ENCODE measurements at places on chromosomes 12 and 14.
A peak's percentile ranks its signal among the peaks of the same experiment; 100 is the strongest.

DNA sequence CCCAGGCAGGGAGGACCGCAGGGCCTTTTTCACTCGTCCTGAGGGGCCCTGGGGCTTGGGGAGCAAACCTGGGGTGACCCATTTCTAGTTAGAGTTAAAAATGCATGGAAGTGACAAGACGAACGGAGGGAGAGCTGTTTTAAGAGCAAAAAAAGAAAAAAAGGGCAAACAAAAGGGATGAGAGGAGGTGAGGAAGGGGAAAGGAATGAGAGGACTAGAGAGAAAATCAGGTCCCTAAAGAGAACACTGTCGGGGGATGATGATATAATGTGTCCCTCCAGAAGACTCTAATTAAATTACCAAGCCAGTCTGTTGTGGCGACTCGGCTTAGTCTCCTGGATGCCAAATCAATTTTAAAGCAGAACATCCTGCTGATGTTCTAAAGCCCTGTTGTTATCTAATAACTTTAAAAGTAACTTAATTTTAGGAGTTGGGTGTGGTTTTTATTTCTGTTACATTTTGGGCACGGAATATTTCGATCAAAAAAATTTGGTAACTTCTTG lies 1.1 kb downstream of the ANO6 start:
- DNase-seq, result no peak

DNA sequence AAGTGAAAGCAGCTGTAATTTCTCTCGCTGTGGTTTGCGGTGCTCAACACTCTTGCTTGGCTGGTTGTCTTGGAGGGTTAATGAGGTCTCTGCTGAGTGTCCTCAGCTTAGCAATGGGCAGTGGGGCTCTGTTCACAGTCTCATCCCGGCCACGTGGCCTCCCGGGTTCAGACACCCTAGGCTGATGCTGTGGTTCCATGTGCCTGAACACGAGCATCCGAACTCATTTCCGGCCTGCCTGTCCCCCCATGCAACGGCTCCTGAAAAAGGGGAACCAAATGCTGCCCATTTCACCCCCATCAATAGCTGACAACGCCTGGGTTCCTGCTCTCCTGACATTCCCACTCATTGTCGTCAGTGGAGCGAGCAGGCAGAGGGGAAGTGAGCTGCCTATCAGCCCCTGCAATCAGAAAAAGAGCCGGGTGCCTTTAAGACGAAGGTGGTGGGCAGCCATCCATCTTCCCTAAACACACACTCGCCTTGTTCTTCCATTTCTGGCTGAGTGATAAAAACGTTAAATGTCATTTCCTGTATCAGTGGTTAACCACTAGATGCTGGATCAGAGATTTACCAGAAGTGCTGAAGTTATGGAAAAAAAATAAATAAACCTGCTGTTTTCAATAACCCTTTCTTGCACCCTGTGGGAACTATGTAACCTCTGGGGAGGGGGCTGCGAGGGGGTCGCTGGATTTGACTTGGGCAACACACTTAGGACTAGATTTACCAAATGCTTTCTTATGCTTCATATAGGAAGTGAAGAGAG lies 60.3 kb upstream of the BCL2L14 start:
- peak; percentile 71 for DNase-seq

- no peak for DNase-seq
Observed at GRCh38 chr12:75784591-75784990, 247.0 kb downstream of the PHLDA1 start.

- no peak for DNase-seq
Observed at GRCh38 chr14:35576260-35576659, 42.3 kb downstream of the INSM2 start.

- no peak for DNase-seq
Observed at GRCh38 chr12:19527866-19528265, 88.6 kb downstream of the AEBP2 start.

GRCh38 chr14:72247896-72248465 lies 315.8 kb downstream of the RGS6 start:
- DNase-seq, result no peak

DNA sequence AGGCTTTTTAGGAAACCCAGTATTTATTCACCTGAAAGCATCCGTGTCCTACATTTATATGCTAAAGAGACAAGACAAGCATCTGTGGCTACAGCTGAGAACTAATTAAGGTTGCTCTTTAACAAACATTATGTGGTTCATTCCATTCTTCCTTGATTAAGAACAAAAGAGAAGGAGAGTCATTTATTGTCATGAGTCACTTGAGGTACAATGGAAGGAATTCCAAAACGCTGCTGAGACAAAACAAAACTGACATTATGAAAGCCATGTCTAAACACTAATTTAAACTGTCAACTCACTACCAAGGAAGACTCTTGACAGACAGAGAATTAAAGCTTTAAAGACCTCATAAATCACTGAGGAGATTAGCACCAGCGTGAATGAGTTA lies 214.4 kb downstream of the BMP4 start:
- DNase-seq, result no peak

- no peak for DNase-seq
Observed at GRCh38 chr12:57309420-57309819, 58.4 kb upstream of the STAC3 start.

GRCh38 chr12:94721173-94721572 lies 70.8 kb upstream of the TMCC3 start:
- DNase-seq, result no peak

- no peak for DNase-seq
Observed at GRCh38 chr12:106945261-106945851, 10.4 kb upstream of the TMEM263 start.

DNA sequence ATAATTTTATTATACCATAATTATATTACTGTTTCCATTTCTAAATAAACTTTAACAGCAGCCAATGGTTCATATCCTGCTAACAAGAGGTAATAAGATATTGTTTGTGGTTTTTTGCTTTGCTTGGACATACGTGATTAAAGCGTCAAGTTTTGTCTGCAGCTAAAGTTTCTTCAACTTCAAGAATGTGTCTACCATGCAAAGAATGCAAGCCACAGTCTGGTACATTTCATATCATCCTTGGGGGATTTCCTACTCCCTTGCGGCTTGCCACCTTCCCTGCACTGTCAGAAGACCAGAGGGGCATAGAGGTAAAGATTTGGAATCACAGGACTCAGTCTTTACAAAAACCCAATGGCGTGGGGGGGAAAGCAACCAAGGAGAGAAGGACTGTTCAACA lies 125.2 kb downstream of the MED13L start:
- no peak for DNase-seq
